ENCODE measurements at places on chromosomes 1 and 21.

DNA sequence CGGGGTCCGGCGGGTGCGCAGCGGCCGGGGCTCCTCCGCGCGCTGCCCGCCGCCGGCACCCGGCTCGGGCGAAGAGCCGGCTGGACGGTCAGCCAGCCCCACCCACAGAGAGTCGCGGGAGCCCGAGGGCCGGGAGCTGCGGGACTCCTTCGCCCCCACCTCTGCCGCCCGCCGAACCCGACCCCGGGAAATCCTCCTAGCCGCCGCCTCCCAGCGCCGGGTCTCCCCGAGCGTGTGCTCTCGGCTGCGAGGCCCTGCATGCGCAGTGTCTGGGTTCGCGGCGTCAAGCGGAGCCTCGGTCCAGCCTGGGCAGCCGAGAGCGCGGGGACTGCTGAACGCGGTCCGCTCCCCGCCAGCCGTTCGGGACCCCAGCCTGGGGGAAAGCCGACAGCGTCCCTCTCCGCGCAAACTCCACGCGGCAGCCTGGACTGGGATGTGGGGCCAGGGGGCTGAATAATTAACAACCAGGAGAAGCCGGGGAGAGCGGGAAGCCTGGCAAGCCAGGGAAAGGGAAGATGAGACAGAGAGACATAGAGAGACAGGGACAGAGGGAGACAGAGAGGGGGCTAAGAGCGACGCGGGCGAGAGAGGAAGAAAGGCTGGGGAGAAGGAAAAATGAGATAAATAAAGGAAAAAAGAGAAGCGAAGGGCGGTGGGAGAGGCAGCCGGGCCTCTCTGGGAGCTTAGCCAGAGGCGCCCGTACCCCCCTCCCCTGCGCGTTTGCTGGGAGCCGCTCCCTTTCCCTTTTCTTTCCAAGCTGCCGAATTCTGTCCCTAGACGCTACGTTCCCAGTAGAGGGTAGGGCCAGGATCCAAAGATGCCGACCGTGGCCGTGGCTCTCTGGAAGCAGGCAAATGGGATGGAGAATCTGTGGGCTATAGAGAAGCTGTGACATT lies 64.2 kb downstream of the MEF2D start:
- DNase-seq: no peak

- DNase-seq: no peak
Observed at GRCh38 chr1:119682141-119682540, 29.6 kb upstream of the PHGDH start.

- DNase-seq: peak; percentile 99
Observed at GRCh38 chr1:25033828-25034705, 104.0 kb upstream of the RUNX3 start.

DNA sequence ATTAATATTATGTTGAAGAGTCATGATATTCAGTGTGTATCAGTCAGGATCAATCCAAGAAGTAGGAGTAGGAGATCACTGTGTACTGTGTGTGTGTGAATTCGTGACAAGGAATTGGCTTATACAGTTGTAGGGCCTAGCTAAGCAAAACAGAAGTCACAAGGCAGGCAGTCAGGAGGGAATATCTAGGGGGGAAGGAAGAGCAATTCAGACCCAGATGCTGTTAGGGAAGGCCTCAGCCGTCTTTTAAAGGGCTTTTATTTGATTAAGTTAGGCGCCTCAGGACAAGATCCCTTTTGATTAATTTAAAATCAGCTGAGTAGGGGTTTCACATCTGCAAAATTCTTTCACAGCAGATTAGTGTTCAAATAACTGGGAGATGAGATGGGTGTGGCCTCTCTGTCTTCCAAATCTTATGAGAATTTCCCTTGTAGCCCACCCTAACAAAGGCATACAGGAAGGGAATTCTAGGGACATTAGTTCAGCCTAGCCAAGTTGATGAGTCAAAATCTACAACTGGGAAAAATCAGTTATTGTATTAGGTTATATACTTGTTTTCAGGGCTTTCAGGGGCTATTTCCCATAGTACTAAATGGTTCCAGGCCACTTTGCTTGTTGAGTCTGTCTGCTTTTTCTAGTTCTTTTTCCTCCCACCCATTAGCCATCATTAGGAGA lies 47.4 kb downstream of the ALG6 start:
- DNase-seq: no peak

GRCh38 chr1:225413708-225414375 lies 14.0 kb downstream of the LBR start:
- peak; percentile 47 for DNase-seq

DNA sequence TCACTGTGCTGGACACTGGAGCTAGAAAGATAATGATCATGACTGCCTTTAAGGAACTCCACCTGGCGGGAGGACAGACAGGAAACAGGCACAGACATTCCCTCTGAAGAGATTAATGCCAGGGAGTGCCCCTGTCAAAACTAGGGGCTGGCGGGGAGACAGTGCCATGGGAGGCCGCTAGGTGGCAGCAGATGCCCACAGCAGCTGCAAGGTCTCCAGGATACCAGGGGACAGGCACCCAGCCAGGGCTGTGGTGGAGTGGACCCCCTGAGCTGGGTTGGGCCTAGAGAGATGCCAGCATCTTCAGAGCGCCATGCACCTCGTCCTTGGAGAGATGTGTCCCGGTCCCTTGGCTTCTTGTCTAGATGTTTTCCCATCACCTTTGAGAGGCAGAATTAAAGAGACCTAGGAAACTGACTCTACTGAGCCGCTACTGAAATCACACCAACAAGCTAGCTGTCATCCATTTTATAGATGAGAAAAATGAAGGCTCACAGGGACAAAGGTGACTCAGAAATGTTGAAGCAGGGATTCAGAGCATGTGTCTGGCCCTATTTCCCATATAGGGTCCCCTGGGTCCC lies 3.6 kb downstream of the REN start:
- DNase-seq: peak; percentile 43

GRCh38 chr21:27406300-27407009 lies 439.6 kb upstream of the ADAMTS5 start:
- no peak for DNase-seq

All from MV-4-11 (cell line).